ENCODE measurements at places on chromosomes 1 and 21.
A peak's percentile ranks its signal among the peaks of the same experiment; 100 is the strongest.

DNA sequence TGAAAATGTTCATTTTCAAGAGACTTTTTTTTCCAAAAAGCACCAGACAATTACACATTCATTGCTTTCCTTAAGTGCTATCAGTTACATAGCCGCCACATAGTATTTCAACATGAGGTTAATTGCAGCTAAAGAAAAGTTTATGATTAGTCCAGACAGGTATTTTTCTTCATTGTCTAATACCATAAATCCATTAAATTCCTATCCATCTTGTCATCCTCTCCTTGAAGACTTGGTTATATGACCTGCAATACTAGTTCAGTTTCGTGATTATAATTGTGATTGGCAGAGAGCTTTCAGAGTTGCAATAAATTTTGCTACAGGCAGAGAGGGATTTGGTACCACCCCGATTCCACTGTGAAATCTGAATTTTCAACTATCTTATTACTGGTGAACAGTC, 437.7 kb downstream of the GPATCH2 start:
- DNase-seq = no peak

DNA sequence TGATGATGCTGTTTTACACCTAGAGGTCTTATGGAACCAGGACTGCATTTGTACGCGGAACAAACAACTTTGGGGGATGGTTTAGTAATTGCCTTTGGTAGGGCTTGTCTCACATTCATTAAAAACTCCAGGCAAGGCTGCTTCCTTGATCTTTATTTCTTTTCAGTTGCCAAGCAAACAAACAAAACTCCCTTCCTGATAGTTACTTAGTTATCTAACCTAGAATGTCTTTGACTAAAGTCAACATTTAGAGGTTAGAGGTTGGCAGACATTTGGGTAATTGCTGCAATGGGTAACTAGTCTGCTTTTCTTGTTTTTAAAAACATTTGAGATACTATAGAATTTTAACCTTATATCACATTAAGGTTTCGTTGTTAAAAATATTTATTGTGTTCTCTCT, 500.9 kb upstream of the PTBP2 start:
- no peak for DNase-seq

GRCh38 chr1:154348429-154349076, 23.2 kb downstream of the ATP8B2 start:
- no peak for DNase-seq

DNA sequence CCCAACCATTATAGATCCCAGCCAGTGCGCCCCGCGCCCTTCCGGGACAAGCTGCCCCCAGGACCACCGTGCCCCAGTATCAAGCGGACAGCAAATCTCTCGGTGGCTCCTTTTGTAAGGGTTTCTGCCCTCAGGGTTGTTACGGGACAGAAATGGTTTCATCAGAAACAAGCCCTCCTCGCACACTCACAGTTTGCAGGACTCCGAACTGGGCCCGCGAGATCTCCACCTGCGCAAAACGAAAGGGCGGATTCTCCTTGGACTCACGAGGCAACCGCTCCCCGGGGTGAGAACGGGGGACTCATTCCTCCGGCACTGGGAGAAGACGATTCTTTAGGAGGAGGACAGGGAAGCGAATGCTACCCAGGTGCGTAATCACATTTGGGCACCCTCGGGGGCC, 51.1 kb upstream of the H6PD start:
- no peak for DNase-seq

DNA sequence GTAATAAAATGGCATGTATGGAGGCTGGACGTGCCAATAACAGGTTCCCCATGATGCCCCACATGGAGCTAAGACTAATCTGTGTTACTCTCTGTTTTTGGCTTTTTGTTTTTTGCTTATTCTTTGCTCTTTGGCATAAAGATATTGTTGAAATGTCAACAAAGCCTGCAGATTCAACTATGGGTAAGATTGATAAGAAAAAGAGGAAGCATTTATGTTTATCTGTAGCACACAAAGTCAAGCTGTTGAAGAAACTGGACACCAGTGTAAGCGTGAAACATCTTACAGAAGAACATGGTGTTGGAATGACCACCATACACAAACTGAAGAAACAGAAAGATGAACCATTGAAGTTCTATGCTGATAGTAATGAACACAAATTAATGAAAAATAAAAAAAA, 402.7 kb downstream of the LTN1 start:
- DNase-seq = no peak

- no peak for DNase-seq
Observed at GRCh38 chr1:9439074-9439761, 100.0 kb upstream of the SLC25A33 start.

GRCh38 chr21:14583629-14584255, 37.6 kb upstream of the SAMSN1 start:
- no peak for DNase-seq

GRCh38 chr1:43019226-43019625, 60.6 kb upstream of the SLC2A1 start:
- DNase-seq = no peak

DNA sequence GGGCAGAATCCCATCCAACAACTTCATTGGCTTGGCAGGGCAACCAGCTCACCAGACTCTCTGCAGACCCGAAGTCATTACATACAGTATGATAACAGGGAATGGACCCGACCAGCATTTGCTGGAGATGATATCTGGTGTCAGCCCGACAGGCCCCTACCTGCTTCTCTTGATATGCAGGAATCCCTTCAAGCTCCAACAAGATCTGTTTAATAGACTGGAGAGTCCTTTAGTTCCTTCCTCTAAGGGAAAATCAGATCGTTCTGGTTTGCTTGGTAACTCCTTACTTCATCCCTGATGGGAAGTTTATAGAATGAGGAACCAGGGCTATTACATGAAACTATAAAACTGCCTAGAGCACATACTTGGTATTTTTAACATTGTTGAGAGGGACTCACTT, 61.2 kb downstream of the EDARADD start:
- no peak for DNase-seq

DNA sequence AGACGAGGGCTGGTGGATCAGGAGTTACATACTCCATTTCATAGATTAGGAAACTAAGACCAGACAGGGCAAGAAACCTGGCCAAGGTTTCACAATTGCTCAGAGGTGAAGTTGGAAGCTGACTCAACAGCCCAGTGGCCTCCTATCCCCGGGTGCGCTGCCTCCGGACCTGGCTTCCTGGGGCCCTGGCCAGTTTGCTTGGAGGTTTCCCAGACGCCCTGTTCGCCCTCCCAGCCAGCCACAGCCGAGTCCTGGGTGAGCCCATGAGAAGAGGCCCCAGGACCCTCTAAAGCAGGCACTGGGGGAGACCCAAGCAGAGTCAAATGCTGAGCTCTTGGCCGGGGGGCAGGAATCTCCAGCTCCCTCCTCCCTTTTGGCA, 180.1 kb downstream of the ZBTB18 start:
- DNase-seq = no peak

DNA sequence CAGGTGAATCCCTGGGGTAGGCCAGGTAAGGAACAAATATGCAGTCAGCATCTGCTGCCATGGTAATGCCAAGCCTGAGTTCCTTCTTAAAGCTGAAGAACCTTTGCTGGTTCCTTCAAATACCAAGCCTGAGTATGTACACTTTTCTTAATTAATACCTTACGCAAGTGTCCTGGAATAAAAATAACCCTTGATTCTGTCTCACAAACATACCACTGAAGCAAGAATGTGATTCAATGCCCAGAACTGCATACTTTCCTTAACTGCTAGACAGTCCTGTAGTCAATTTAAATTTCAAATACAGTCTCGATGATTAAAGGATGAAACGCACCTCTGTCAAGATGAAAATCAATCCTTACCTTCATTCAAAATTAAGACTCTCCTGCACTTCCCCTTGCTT, 634.0 kb upstream of the CHRM3 start:
- DNase-seq = no peak

GRCh38 chr1:3352299-3352951, 102.0 kb upstream of the ARHGEF16 start:
- no peak for DNase-seq

DNA sequence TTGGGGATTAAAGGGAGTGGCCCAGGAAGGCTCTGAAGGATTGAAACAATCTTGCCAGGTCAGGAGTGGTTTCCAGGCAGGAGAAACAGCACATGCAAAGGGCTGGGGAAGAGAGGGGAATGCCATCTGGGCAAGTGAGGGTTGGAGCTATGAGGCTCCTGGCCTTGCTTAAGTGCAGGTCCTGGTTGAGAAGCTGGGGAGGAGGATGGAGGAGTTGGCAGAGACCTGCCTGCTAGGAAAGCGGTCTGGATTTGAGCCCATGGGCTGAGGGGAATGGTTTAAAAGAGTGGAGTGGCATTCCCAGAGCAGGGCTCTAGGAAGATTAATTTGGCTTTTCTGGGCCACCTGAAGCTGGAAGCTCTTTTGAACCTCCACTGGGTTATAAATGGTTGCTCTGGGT, 9.2 kb downstream of the IGSF21 start:
- DNase-seq = no peak

DNA sequence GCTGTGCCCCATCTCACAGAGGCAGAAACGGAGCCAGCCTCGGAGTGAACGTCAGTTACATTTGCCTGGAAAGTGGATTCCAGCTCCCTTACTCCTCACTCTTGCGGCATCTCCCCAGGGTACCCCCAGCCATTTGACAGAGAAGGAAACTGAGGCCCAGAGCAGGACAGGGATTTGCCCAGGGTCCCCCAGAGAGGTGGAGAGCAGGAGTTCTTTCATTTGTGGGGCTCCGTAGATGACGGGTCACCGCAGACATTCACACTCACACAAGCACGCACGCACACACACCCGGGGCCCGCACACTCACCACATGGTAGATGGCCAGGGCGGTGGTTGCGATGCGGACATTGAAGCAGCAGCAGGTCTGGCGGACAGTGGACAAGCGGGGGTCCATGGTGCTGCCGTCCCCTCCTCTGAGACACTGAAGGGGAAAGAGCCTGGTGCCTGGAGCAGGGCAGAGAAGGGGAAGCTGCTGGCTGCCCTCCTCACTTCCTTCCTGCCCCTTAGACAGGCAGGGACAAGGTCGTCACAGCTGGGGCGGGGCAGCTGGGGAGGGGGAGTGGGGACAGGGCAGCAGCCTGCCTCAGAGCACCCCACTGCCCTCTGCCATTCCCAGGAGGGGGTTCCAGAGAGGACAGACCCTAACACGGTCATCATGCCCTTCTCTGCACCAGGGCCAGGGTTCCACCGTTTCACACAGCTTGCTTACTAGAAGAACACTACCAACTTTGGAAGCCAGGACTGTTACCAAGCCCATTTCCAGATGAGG, at the start of gene LAPTM5:
LAPTM5 (minus strand) TSS at position 423 of the 769 bp plus-strand sequence; CDS start at position 394, 29 bp downstream.
- peak; percentile 90 for DNase-seq

- peak; percentile 51 for DNase-seq
Observed at GRCh38 chr1:27858949-27859576, 13.3 kb upstream of the THEMIS2 start.

DNA sequence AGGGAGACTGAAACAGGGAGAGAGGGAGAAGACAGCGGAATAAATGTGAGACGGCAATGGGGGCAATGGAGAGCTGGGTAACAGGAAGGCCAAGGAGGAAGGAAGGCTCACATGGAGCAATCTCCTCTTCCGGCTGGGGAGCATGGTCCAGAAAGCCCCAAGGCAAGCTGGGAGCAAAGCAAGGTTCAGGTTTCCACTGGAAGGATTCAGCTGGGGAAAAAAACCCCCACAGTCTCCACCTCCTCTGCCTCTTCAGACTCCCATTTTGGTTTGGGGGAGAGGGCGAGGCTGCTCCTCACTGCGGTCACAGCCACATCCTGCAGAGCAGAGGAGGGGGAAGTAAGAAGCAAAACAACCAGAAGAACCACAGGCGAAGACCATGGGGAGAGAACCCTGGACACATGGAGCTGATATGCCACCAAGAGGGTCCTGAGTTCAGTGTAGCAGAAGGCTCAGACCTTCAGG, 650 bp downstream of the TNFAIP8L2 start:
- DNase-seq = peak; percentile 64

GRCh38 chr1:86841116-86841515, 72.8 kb downstream of the SELENOF start:
- no peak for DNase-seq

GRCh38 chr1:20936216-20936615, 149.1 kb upstream of the HP1BP3 start:
- no peak for DNase-seq

DNA sequence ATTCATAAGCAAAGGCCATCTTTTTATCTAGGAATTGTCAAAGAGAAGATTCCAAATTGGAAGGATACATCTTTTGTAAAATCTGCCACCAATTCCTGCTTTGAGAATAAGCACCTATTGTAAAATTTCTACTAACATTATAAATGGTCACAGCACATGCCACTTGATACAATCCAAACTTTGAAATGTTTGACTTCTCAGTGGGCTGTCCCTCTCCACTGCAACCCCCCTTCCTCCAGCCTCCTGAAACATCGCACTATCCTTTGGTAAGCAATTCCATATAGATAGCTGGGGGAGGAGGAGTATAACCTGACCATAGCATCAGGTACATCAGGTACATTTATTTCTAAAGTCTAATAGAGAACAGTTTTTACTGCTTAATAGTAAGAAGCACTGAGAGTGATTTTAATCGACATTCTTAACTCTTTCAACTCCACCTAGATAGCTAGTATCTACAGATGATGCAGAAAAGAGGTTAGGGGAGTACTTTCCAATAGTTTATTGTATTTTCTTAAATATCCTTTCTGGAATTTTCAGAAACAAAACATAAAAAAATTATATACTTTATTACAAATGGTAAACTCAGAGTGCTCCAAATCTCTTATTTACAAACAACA, 2.9 kb downstream of the JUN start:
- no peak for DNase-seq

DNA sequence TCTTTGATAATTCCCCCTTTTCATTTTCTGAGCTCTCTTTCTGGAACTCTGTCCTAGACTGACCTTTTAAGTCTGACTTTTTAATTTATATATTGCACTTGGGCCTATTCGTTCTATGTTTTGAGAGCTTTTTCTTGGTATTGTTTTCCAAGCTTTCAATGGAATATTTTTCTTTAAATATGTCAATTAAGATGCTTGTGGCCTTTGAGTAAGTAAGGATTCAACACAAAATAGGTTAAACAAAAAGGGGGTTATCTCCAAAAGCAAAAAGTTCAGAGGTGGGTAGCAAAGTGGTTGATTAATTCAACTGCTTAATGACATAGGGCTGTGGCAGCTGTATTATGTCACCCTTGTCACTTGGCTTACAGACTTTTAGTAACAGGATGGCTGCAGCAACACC, 315.9 kb downstream of the LMX1A start:
- DNase-seq = no peak

- DNase-seq = no peak
Observed at GRCh38 chr1:225321784-225322183, 106.1 kb downstream of the LBR start.

DNA sequence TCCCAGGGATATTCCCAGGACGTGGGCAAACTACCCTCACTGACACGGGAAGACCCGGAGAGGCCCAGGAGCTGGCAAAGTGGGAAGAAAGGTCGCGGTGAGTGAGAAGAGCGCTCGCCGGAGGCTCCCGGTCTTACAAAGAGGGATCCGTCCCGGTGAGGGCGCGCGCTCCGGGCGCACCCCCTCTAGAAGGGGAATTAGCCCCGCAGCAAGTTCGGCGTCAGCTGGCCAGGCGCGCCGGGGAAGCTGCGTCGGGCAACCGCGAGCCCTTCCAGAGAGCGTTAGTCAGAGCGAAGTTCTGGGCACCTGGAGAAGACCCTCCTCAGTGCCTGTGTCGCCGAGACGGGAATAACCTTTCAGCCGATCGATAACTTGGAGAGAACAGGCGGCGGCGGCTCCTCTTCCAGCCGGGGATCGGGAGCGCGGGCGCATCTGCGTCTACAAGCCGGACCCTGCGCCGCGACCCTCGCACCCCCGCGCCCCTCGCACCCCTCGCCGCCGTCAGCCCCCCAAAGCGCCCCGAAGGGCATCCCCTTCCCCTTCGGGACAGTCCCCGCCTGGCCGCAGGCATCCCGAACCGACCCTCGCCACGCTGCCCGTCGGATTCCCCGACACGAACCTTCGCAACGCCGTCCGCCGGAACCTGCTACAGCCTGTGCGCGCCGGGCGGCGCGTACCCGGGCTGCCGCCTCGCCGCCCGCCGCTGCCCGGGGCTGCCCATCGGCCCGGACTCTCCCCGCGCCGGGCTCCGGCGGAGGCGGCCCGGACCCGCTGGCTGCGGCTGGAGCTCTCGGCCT, 485 bp downstream of the SIPA1L2 start:
- peak; percentile 77 for DNase-seq
